ENCODE measurements at places on chromosomes 1 and 21. TPM values are rescaled to one million over a fixed set of nuclear protein-coding genes. Genes with fewer than 3 reads are reported as not detected.

BTG3 gene
- 20.5 TPM for total RNA-seq

DCST1 gene
- not detected for total RNA-seq

TAL1 gene
- total RNA-seq: 0.31 TPM

S100A3 gene
- total RNA-seq: 13.3 TPM

TAS1R1 gene
- total RNA-seq: 0.44 TPM

CD84 gene
- total RNA-seq: under 0.01 TPM

MX2 gene
- total RNA-seq: 0.92 TPM

LIPI gene
- not detected for total RNA-seq

GOLT1A gene
- total RNA-seq: not detected

COL24A1 gene
- 0.87 TPM for total RNA-seq

GCSAML gene
- total RNA-seq: not detected

Measured in aortic smooth muscle cell (primary cell).